ENCODE measurements at places on chromosomes 3 and 15.

GRCh38 chr3:48569808-48570450 is 6.3 kb upstream of the UCN2 start:
- no peak for DNase-seq

DNA sequence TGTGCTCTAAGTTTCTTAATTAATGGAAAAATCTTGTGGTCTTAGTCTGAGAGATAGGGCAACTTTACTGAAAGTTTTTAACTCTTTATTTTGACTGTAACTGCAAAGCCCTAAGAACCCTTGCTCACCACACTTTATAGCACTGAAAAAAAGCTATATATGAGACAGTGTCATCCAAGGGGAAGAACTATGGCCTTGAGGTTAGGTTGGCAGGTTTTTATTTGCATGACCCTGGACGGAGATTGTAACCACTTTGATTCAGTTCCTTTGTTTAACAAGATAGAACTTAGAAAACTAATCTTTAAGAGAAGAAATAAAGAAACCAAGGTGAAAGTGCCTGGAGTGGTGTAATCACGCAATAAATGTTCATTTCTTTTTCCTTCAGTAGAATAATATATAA is 30.6 kb upstream of the LYSMD4 start:
- no peak for DNase-seq

GRCh38 chr15:77630056-77630455 is 2.7 kb downstream of the LINGO1 start:
- DNase-seq, result no peak

DNA sequence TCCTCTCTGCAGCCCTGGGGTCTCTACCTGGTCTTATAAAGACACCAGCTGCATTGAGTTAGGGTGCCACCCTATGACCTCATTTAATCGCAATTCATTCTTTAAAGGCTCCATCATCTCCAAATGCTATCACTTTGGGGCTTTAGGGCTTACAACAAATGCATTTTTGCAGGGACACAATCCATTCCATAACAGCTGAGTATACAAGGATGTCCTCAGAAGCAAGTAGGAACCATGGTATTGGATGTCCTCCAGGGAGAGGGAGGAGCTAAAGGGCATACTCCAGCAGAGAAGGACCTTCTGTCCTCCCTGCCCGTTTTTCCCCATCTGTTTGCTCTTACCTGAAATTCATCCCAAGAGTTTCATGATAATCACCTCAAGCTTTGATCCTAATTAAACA is 30.3 kb downstream of the UMPS start:
- no peak for DNase-seq

DNA sequence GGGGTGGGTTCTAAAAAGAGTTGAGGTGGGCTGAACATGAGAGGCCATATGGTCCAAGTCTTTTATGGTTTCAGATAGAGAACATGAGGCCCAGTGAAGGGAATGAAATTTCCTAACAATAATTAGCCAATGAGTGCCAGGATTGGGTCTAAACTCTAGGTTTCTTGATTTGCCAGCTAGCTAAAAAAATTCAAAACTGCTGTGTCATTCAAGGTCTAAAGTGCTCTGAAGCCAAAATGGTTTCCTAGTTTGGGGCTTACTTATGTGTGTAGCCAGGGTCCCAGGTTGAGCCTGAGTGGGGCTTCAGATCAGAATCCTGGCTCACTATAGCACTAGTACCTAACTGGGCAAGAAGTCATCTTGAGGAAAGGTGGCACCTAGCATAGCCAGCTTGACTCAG is 55.3 kb upstream of the SYN2 start:
- DNase-seq, result no peak

- DNase-seq, result no peak
Measured at GRCh38 chr3:71260782-71261181, 322.7 kb downstream of the FOXP1 start.

- DNase-seq, result no peak
Measured at GRCh38 chr3:194569252-194569651, 64.0 kb downstream of the TMEM44 start.

GRCh38 chr15:77386626-77387025 is 33.3 kb downstream of the PEAK1 start:
- no peak for DNase-seq

GRCh38 chr3:99923873-99924272 is 106.2 kb downstream of the CMSS1 start:
- no peak for DNase-seq

- no peak for DNase-seq
Measured at GRCh38 chr3:143128227-143128955, 8.8 kb downstream of the CHST2 start.

- DNase-seq, result no peak
Measured at GRCh38 chr3:42602961-42603360, 2.5 kb downstream of the NKTR start.

- no peak for DNase-seq
Measured at GRCh38 chr3:47065058-47065457, 85.6 kb downstream of the NBEAL2 start.

DNA sequence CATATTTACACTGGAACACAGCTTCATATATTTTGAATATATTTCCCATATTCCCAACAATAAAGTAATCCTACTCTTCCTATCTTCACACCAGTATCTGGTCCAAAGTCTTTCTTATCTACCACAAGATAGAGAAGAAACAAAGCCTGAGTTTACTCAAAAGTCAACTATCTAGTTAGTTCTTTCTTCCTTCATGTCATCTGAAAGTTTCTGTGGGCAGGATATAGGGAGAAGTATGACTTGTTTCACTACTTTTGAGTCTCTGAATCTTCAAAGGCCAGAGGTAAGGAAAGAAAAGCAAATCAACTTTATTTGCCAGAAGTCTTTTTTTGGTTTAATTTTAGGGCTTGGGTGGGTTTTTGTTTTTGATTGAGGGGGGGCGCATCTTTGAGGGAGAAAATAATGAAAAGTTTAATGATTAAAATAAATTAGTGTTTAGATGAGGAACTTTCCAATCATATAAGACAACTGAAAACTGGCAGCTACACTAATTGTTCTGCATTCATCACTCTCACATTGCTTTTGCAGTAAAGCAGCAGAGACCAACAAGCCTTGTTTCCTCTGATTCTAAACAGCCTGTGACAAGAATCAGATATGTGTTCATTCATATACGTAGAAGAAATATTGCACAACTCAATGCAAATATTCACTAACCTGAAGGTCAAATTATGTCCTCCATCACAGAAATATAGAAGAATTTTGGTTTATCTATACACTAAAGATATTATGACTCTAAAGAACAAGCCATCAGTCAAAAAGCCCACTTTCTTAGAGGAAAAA is 421.4 kb downstream of the SHQ1 start:
- no peak for DNase-seq

DNA sequence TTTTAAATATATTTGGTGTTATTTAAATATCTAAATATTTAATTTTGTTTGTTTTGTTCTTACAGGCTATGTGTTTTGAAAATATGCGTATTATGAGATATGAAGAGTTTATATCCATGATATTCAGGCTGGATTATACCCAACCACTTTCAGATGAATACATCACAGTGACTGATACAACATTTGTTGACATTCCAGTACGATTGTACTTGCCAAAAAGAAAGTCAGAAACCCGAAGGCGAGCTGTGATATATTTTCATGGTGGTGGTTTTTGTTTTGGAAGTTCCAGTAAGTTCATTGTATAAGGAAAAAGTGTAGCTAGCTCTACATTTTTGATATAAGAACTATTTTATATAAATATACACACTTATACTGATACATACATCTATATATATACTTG is 6.9 kb downstream of the AADACL2 start:
- DNase-seq, result no peak

GRCh38 chr3:25566358-25566920 is 98.3 kb downstream of the TOP2B start:
- no peak for DNase-seq

GRCh38 chr15:60697750-60698149 is 218.8 kb upstream of the ICE2 start:
- no peak for DNase-seq

- no peak for DNase-seq
Measured at GRCh38 chr3:80052271-80052670, 284.5 kb upstream of the ROBO1 start.

DNA sequence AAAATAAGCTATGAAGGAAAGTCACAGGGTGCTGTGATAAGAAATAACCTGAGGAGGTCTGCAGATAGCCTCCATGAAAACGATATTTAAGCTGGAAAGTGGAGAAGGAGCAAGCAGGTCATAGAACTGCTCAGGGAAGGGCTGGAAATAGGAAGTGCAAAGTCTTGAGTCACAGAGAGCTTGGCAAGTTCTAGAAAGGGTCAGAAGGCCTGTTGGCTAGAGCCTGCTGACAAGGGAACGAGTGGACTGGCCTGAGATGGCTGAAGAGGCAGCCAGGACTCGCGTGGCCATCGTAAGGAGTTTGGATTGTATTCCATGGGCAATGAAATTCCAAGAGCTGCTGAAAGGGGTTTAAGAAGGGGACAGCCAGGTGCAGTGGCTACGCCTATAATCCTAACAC is 64.7 kb upstream of the IL12A start:
- DNase-seq, result no peak

- no peak for DNase-seq
Measured at GRCh38 chr15:41917767-41918430, 24.0 kb upstream of the SPTBN5 start.

- no peak for DNase-seq
Measured at GRCh38 chr3:108110934-108111333, 20.1 kb upstream of the CD47 start.

DNA sequence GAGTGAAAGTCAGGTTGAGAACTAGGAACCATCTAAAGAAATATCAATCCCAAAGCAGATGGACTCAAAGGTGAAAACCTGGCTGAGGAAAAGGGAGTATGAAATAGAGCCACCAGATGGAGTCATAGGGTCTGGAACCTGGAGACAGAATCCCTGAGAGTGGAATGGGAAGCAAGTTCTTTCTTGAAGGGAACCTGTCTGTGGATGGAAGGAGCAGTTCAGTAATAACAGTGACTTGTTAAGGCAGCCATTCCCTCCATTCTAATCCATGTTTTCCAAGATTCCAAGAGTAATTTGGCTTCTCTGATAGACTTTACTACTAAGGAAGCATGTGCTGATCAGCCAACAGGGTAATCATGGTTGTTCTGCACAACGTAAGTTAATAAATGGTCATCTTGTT is 22.5 kb upstream of the AQP9 start:
- no peak for DNase-seq

DNA sequence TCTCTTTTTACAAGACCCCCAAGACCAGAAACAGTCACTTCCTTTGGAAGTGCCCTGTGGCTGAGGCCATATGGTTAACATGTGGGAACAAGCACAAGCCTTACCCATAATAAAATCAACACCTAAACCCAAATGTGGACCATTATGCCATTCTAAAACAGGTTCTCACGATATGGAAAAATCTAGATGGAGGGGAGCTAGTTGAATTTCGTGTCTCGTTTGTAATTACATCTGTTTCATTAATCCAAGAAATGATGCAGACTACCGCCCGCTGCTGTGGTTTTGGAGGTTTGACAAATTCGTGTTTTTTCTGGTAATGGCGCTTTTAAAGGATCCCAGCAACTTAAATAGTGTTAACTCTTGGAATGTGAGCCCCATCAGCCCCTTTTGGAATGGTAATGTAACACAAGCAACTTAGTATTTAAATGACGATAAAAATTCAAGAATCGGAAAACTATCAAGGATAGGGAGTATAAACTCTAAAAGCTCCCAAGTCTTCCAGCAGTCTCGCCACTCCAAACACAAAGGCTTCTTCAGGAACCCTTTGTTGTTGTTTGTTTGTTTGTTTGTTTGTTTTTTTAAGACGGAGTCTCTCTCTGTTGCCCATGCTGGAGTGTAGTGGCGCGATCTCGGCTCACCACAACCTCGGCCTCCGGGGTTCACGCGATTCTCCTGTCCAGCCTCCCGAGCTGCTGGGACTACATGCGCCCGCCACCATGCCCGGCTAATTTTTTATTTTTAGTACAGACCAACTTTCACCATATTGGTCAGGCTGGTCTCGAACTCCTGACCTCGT is 1.1 kb downstream of the CNBP start:
- DNase-seq, result no peak

- DNase-seq, result no peak
Measured at GRCh38 chr3:19254189-19254588, 105.9 kb downstream of the KCNH8 start.

- DNase-seq, result no peak
Measured at GRCh38 chr3:5012367-5012766, 33.1 kb downstream of the BHLHE40 start.

DNA sequence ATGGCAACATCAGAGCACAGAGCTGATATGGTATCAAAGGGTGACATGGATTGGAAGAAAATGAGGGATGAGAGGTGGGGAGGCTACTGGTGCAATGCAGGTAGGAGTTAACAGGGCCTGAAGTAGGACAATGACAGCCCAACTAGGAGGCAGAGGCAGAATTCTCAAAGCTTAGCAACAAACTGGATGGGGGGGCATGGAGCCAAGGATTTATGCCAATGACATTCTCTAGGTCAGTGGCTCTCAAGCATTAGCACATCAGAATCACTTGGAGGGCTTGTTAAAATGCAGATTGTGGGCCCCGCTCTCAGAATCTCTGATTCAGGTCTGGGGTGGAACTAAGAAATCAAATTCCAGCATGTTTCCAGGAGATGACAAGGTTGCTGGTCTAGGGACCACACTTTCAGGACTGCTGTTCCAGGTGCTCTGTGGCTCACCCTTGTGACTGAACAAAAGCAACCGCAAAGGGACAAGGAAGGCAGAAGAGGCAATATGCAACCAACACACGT is 98.0 kb upstream of the TNIK start:
- DNase-seq, result no peak

DNA sequence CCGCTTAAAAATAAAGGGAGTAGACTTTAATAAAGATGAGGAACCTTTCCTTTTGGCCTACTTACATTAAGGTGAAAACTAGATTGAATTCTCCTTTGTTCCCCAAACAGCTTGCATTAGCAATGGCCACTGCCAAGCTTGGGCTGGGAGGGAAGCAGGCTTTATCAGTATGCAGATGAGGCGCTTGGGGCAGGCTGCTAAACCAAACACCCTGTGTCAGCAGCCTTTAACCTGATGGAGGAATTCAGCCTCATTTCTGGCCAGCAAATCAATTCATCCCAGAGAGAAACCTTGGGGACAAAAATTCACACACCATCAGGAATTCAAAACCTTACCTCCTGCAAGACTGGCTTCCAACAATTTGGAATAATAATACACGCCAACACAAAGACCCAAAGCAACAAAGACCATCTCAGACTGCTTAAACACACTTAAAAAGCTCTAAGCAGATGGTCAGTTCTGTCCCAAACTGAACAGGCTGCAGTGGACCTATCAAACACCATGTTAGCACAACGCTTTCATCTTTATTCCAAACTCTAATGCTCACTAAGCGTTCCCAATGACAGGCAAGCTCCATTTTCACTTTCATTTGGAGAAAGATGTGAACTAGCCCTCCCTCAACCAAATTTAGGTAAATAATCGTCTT is 255.1 kb upstream of the CMC1 start:
- no peak for DNase-seq

GRCh38 chr3:143784446-143784845 is 63.8 kb downstream of the SLC9A9 start:
- DNase-seq, result no peak

DNA sequence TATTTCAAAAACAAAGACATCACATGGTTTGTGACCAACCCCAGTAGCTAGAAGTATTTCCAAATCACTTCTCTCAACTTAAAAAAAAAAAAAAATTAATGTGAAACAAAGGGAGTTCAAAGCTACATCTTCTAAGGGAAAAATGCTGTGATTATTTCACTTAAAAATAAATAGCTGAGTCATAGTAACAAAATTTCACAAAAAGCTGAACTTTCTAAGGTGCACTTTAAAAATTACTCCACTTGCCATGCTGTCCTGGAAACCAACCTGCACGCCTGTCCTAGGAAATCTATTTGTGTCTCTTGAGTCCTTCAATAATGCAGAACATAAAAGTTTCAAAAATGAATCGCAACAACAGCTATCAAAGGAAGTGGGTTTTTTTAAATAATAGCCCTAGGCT is 1.8 kb downstream of the ACAP2 start:
- no peak for DNase-seq
